ENCODE measurements at places on chromosomes 7 and 10.
A peak's percentile ranks its signal among the peaks of the same experiment; 100 is the strongest.

DNA sequence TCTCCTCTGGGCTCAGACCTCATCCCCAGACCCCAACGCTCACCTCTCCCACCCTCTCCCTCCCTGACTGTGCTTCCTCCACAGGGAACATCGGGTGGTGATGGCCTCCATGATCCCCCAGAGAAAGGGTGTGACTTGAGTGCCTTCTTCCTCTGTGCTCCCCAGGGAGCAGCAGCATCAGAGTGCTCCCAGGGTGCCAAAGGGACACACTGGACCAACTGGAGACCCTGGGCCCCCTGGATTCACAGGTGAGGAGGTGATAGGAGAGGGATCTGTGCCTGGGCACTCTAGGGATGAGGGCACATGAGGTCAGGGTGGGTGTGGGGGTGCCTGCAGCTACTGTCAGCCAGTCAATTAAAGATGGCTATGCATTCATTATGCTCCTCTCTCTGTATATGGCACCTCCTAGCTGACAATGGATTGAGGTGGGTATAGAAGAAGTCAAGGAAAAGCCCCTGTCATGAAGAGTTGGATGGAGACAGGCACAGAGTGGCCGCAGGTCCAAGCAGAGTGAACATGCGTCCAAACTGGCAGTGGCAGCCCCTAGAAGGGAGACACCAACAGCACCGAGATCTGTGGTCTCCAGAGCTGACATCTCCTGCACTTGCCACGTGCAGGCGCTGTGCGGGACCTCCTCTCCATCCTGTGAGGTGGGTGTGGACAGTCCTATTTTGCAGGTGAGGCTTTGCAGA, 15.5 kb upstream of the VOPP1 start:
- no peak for DNase-seq

DNA sequence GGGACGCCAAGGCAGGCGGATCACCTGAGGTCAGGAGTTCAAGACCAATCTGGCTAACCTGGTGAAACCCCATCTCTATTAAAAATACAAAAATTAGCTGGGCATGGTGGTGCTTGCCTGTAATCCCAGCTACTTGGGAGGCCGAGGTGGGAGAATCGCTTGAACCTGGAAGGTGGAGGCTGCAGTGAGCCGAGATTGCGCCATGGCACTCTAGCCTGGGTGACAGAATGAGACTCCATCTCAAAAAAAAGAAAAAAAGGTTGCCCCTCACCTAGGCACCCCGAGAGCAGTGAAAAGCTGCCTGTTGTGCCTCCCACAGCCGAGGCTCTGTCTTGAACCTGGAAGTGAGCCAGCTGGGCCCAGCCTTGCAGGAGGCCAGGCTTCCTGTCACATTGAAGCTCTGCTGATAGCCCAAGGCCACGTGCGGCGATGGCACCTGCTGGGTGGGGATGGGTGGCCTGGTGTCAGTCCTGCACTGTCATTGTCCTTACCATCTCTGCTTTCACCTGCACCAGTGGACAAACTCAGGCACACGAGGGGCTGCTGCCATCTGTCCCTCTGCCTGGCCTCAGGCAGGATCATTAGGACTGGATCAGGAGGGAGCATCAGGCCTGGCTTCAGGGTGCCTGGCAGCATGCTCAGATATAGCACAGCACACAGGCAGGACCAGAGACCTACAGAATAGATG, 37.8 kb downstream of the DNAJB12 start:
- no peak for DNase-seq

DNA sequence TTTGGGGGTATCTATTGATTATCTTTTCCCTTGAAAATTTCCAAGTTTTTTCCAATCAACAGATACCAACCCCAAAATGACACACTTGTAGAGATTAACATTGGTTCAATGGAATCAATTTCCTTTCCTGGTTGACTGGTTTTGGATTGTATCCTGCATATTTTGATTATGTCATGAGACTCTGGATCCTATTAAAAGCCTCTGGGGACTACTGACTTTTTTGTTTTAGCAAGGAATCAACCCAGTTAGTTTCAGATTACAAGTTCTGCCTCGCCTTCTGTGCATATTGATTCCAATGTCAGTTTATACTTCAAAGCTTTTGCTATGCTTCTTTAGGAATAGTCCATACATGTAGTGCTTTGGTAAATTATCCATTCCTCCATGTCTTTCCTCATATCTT, 29.2 kb downstream of the COPG2 start:
- DNase-seq = no peak

- DNase-seq = no peak
Observed at GRCh38 chr10:75079436-75080083, 31.9 kb upstream of the SAMD8 start.

DNA sequence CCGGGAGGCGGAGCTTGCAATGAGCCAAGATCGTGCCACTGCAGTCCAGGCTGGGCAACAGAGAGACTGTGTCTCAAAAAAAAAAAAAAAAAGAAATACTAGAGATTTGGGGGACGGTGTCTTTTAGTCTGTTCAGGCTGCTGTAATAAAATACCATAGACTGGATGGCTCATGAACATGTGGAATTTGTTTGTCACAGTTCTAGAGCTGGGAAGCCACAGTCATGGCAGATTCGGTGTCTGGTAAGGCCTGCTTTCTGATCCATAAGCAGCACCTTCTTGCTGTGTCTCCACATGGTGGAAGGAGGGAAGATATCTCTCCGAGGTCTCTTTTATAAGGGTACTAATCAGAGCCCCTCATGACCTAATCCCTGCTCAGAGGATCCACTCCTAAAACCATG, 102.7 kb upstream of the MKLN1 start:
- no peak for DNase-seq

GRCh38 chr10:110356628-110357245, 52.0 kb upstream of the SMNDC1 start:
- DNase-seq = no peak

GRCh38 chr7:26638140-26638539, 226.2 kb downstream of the SKAP2 start:
- DNase-seq = no peak

DNA sequence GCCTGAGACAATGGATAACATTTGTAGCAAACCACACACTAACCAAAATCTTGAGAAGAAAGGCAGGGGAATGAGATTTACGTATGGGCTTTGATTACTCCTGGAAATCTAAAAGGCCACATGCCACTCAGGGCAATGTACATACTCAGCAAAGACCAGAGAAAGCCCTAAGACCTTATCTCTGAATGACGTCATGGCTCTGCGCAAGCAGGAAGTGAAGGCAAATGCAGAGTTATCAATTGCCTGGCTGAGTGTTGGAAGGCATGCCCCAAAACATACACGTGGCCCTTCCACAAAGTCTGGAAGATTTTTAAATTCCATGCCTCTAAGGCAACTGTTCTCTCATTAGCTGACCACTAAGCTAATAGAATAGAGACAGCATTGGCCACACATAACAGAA, 90.9 kb upstream of the NRBF2 start:
- no peak for DNase-seq

GRCh38 chr10:63103971-63104409, 29.1 kb upstream of the NRBF2 start:
- DNase-seq = no peak

- no peak for DNase-seq
Observed at GRCh38 chr7:138797715-138798320, at the start of the genes ATP6V0A4 and TMEM213. TSS of gene ATP6V0A4 (minus strand) at chr7:138798196. CDS start at chr7:138771247, 26,949 bp downstream. TSS of gene TMEM213 (plus strand) at chr7:138797994. CDS start at chr7:138798105, 111 bp downstream.

DNA sequence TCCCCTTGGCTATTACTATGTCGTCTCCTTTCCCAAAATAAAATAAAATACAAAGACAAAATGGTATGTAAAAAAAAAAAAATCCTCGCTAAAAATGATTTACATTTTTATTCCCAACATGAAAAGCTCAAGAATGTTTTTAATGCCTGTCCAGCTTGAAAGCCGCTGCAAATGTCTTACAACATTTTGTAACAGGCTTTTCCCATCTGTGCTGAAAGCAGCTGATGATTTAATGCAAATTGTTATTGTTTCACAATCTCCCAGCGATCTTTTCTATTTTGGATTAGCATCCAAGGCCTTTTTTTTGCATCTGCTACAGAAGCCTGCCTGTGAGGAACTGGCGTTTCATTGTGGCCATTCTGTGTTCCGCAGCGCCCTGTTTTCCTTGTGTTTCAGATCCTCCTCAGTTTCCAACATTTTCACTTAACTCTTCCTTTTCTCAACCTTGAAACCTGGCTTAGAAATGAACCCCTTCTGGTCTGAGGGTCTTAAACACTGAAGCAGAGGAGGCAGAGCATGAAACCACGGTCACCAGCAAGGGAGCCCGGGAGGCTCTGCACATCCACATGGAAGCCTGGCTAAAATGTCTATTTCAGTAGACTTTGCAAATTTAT, 712.1 kb downstream of the PARD3 start:
- peak; percentile 15 for DNase-seq

DNA sequence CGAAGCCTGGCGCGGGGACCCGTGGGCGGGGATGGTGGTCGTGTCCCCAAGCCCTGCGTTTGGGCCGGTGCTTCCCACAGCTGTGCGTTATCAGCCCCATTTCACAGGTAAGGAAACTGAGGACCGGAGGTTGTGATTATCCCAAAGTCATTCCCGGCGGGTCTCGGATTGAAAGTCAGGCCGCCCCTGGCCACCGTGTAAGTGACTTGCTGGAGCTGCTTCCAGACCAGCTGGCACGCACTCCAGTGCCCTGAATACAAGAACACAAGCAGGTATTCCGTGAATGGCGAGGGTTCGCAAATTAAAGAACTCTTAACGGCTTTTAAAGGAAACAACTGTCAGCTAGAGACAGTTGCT, 675 bp upstream of the ATE1 start:
- no peak for DNase-seq

DNA sequence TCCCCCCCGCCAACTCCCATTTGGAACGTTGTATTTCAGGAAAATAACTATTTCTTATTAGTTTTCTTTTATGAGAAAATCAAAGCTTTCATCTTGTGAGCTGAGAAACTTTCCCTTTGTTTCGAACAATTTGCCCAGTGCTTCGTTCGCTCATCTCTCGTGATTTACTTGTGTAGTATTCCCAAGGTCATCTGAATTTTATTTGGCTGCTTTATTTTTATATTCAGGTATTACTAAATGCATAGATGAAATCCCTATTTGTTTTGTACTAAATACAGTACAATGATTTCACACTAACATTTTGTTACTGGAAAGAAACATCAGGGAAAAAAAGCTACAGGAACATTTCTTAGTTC, 12.0 kb upstream of the EBLN1 start:
- no peak for DNase-seq

DNA sequence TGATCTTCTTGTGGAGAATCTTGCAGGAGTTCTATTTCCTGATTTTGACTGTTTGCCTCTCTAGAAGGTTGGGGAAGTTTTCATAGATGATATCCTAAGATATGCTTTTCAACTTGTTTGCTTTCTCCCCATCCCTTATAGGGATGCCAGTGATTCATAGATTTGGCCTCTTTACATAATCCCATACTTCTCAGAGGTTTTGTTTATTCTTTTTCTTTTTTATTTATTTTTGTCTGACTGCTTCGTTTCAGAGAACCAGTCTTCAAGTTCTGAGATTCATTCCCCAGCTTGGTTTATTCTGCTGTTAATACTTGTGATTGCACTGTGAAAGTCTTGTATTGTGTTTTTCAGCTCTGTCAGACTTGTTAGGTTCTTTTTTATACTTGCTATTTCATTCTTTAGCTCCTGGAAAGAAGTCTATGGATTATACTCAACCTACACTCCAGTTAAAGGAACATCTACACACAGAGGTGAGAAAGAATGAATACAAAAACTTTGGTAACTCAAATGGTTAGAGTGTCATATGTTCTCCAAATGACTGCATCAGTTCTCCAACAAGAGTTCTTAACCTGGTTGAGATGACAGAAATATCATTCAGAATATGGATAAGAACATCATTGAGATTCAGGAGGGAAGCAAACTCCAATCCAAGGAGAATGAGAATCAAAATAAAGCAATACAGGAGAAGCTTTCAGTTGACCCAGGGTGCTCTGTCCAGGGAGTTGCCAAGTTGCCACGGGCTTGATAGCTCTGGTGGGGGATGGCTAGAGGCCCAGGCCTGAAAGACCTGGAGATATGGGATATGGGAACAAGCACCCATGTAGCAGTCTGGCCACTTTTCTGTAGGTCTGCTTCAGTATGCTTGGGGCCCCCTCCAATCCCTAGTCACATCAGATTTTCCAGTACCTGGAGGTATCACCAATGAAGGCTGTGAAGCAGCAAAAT, 150.3 kb downstream of the AHR start:
- DNase-seq = no peak

DNA sequence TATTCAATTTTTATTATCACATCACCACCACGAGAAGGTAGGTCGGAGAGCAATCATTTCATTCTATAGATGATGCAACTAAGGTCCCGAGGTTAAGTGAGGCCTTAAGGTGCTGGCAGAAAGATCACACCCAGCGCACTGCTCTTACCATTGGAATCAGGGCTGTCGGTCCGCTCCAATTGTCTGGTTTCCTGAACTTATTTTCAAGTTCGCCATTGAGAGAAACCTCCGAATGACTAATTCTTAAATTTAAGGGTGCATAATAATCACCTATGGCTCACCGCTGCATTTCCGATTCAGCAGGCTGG, 625 bp upstream of the GSTO2 start:
- DNase-seq = no peak
